ENCODE measurements at places on chromosomes 3 and 15.

DNA sequence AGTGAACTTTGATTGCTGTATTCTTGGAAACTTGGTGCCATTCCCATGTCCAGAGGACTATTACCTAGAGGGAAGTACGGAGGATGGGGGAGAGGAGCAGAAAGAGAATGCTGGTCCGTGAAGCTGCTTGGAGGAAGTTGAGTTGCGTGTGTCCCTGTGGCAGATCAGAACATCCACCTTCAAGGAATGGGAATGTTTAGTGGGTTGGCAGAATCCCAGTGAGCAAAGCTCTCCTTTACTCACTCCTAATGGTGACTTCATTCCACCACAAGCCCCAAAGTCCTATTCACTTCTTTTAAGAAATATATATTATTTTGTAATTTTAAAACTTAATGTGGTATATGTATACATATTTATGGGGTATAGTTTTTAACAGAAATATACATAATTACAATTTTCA, 247.8 kb upstream of the FEZF2 start:
- DNase-seq, result no peak

- DNase-seq, result peak; percentile 26
These were observed 46.2 kb downstream of the TPRA1 start for GRCh38 chr3:127544192-127544802.

- DNase-seq, result no peak
These were observed 152.4 kb downstream of the TJP1 start for GRCh38 chr15:29669823-29670222.

DNA sequence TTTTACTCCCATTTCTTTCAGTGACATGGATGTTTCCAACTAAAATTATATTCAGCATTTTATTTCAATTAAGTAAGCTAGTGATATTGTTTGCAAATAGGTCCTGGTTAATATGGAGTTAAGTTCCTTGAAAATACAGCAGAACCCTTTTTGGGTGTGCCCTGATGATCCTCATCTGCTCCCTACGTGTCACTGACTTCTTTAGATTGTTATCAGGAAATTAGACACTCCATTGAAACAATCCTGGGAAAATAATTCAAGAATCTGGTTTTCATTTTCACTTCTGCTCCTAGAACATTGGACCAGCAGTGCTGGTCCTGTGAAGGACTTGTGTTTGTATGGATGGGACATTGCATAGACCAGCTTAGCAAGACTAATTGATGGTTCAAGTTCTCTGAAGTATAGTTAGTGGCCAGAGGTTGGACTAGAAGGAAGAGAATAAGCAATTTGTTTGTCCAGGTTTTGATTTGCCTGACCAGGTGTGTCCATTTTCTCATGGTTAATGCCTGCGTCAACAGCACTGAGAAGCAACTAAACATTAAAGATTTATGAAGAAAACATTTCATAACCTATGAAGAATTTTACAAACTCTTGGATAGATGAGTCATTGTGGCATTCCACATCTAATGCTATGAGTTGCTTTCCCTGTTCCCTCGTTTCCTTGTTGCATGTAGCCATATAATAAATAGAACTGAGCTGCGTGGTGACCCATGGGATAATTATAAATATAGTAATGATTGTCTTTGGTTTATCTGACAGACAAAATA, 95.8 kb downstream of the ZPLD1 start:
- no peak for DNase-seq

GRCh38 chr3:13704174-13704573, 155.2 kb downstream of the FBLN2 start:
- DNase-seq, result no peak

- no peak for DNase-seq
These were observed 10.6 kb upstream of the SLC25A36 start for GRCh38 chr3:140931016-140931454.

DNA sequence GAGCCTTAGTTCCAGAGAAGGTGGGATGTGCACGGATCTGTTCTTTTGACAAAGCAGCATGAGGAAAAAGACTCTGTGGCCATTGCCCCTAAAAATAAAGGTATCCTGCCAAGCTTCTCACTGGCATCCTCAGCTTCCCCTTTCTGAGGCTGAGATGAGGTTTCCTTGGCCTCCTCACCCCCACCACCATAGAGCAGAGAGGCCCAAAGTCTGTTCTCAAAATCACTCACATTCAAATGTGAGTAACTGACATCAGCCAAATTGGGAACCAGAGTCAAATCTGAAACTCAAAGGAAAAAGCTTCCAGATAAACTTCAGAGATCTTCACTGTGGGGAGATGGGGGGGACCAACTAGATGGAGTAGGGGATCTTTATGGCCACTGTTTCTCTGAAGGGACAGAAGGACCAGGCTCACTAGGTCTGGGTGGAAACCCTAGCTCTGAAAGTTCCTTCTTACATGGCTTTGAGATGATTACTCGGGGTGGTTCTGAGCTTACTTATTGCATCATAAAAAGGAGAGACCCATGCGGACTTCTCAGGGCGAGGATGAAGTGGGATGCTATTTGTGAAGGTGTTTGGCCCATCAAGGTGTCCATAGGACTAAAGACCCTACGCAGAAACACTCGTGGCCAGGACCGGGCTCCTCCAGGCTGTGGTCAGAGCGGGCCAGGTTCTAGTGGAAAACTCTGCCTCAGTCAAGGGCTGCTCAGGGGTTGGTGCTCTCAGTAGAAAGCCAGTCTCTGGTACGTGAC, 61.5 kb upstream of the MEF2A start:
- DNase-seq, result no peak

DNA sequence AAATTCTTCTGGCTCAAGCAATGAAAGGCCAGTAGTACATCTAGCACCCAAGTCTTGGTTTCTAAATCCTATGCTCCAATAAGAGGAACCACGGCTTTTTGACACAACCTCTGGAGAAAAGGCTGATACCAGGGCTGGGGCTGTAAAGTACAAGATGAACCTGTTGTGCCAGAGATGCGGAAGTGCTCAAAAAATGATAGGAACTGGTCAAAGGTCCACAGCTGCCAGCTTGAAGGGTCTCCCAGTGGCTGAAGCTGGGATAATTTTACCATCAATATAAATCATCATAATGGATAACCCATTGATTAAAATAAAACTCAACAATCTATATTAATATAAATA, 558 bp upstream of the NCEH1 start:
- no peak for DNase-seq

DNA sequence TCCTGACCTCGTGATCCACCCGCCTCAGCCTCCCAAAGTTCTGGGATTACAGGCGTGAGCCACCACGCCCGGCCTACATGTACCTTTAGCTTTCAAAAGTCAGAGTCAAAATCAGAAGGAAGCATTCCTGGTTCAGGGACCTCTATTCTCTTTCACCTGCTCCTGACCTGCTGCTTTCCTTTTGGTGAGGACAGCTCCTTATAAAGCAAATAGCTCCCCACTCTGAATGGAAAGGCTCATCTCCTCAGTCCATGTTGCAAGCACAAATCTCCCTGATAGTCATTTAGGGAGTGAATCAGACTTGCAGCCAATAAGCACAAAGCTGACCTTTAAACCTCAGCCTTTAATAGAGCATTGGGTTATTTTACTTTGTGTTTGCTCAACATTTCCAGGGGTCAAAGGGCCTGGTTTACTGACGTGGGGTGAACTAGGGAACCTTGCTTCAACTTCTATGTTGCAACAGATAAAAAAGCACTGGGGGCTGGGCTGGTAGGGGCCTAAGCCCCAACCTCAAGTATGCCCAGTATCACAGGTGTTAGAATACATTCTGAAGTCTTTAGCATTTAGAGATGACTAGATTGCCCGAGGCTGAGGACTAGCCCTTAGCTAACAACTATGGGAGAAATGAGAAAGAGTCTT, 43.1 kb downstream of the THRB start:
- no peak for DNase-seq

DNA sequence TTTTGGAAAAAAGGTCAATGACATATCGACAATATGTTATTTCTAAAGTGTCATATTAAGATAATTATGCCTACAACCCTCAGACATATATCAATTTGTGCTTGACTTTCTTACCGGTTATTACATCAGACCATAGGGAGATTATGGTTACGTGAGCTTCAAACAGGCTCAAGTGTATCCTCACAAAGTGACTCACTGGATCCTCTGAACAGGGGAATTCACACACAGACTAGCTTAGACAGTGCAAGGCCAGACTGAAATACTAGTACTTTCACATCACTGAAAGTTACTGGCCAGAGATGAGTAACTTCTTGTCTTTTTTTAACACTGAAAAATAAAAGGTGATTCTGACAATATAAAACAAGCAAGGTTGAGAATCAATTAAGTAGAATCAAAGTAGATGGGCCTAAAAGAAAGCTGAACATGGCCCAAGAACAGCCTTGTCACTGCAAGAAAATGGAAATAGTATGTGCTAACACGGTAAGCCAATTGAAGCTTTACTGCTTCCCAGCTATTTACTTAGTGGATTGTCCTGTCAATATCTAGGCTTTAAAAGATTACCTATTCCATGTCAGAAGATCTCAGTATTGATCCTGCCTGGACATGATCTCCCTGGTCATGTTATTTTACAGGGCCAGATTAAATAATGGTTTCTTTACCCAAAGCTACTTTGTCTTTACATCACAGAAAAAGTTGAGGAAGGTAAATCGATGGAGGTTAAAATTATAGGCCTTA, 848.6 kb downstream of the ROBO1 start:
- DNase-seq, result no peak

- no peak for DNase-seq
These were observed 44.3 kb downstream of the C2CD4B start for GRCh38 chr15:62120776-62121175.

Measured in T-helper 1 cell (primary cell).